Bronchial epithelial cell (primary cell): ENCODE measurements at places on chromosomes 1 and 21. TPM values are rescaled to one million over a fixed set of nuclear protein-coding genes. Genes with fewer than 3 reads are reported as not detected.

TOR3A gene
- 14.0 and 17.0 TPM in 2 replicates for total RNA-seq

KCNK1 gene
- total RNA-seq, result 25.8 and 37.6 TPM in 2 replicates

DNA sequence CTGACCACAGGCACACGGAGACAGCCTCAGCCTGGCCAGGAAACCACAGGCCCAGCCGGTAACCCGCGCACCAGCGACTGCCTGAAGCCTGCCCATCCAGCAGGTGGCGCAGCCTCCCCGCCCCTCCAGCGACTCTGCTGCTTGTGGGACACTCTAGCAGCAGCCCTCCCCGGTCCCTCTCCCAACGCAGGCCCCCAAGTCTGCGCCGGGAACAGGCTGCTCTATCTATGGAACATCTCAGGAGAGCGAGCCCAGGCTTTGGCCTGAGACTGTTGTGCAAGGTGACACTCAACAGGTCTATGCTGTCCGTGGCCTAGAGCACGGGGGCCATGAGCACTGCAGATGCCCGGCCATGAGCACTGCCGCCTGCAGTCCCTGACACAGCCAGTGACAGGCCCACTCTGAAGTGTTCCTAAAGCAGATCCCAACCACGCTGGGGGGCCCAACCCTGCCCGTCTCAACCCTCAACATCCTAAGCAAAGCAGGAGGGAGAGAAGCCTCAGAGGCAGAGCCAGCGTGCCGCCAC, 28.4 kb downstream of the WDR4 start:
- no peak for DNase-seq

- no peak for DNase-seq
Measured at GRCh38 chr1:44284184-44284583, 70.9 kb downstream of the ERI3 start.

PLA2G4A gene
- total RNA-seq, result 1.9 and 5.5 TPM in 2 replicates

GRCh38 chr1:87958716-87959115, 630.0 kb downstream of the LMO4 start:
- no peak for DNase-seq

FOXO6 gene
- 0.26 TPM in 1 of 2 replicates, not detected in the other for total RNA-seq

DNA sequence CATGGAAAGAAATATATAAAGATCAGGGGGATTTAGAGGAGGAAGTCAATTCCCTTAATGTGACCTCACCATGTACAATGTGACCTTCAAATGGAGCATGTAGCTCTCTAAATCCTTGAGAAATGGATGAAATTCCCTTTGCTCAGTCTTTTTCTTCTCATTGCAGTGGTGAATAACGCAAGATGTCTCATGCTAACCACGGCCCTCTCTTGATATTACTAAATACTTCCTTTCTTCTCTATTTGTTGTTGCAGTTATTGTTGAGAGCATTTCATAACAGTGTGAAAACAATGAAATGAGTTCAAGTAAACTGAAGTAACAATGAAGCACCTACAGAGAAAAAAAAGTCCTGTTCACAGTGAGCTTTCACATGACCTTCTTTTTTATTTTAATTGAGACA, 55.6 kb downstream of the ZNF281 start:
- peak; percentile 53 for DNase-seq

NKAIN1 gene
- under 0.01 TPM in 1 of 2 replicates, not detected in the other for total RNA-seq

CSDE1 gene
- 875 and 1,184 TPM in 2 replicates for total RNA-seq

- no peak for DNase-seq
Measured at GRCh38 chr1:118739501-118739900, 248.6 kb downstream of the TBX15 start.

GRCh38 chr1:32215629-32216480, 6.3 kb downstream of the TMEM234 start:
- DNase-seq, result peak; percentile 78

GSTM5 gene
- total RNA-seq, result not detected in 2 replicates

DNA sequence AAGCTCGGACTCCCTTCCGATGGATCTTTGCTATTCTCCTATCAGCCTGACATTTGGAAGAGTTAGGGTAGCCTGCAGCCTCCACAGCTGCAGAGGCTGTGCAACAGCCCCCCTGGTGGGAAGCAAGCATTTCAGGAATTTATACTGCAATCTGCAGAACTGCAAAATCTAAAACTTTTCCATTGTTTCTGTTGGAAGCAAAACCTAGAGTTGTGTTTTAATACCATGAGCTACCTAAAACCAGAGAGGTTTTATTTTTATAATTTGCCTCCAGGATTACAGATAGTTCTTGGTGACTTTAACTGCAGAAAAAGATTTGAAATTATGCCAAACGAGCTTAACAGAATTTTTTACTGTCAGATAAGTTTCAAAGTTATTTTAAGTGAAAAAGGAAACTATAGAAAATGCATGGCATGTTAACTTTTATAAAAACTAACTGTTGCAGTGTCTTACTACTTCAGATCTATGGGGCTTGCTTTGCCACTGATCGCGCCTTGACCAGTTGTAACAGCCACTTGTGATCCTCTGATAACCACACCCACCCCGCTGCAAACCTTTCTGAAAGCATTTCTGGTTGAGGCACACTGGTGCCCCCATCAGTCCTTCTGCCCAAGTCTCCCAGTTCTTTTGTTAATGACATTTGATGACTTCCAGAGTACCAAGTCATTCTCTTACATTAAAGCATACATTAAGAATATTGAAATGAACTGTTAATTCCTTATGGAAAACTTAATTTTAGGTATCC, 64.8 kb downstream of the PRDM2 start:
- no peak for DNase-seq

NEXN gene
- 0.26 and 0.51 TPM in 2 replicates for total RNA-seq

DNA sequence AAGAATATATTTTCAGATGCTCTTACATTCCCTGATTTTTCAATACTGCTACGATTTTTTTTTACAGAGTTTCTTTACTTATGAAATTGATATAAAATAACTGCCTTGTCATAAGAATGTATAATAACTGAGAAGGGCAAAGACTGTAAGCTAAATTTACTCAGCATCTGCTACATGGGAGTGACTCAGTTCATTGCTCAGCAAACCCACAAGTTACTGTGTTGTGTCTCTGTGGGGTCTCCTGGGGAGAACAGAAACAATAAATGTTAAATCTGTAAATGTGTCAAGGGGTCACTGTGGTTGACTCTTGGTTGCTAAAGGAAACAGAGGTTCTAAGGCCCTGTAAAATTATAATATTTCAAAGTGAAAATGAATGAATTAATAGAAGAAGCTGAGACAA, 210.3 kb upstream of the CACYBP start:
- peak; percentile 64 for DNase-seq

GRCh38 chr1:240484804-240485443, 127.0 kb downstream of the GREM2 start:
- no peak for DNase-seq

DNA sequence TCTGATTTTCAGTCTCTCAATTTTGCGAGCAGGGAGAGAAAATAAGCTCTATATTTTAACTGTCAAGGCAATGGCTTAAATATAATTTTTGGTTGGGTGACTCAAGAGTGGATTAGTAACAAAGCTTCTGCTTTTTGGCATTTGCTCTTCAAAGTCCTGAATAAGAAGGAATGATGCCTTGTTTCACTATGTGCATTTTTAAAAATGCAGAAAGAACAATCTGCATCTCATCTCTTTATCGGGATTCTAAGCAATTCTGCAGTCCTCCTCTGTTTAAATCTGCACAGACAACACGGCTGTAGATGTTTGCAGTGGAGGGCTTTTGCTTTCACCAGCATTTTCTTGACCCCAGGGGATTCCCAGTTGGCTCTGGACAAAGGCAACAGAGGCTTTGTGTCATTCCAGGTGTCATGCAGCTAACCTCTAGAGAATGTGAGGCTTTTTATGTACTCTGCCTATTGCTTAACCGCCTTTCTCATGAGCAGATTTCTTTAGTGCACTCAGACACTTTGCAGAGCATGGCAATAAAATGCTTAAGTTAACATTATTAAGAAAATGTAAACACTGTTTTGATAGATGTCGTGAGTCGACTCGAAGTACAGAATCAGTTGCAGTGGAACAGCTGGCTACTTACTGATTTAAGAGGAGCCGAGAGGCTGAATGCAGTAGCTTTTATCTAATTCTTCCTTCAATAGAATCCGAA, 783.2 kb upstream of the NEGR1 start:
- no peak for DNase-seq

NFIA gene
- total RNA-seq, result 7.4 and 11.3 TPM in 2 replicates

- DNase-seq, result no peak
Measured at GRCh38 chr1:6695868-6696267, 5.7 kb downstream of the DNAJC11 start.

DNA sequence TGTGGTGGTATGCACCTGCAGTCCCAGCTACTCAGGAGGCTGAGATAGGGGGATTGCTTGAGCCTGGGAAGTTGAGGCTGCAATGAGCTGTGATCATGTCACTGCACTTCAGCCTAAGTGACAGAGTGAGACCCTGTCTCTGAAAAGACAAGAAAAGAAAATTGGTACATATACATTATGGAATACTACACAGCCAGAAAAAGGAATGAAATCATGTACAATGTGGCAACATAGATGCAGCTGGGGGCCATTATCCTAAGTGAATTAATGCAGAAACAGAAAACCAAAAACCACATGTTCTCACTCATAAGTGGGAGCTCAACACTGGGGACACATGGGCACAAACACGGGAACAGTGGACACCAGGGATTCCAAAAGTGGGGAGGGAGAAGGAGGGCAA, 7.1 kb upstream of the CFAP107 start:
- no peak for DNase-seq

PODN gene
- total RNA-seq, result 0.53 TPM in 1 of 2 replicates, not detected in the other

DNA sequence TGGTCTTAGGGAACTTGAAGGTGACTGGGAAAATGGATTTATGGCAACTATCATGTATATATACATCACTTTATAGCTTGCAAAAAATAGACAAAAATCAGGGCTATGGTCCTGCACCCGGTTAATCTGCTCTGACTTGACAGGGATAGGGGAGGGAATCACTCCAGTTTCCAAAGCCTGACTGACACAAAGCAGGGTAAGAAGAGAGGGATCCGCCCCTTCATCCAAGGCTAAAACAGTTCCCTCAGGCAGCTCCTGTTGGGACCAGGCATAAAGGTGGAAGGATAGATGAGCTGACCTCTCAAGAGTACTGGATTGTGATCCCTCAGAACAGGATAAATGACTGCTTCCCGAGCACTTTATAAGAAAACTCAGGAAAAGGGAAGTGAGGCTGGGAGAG, 1.4 kb downstream of the PBXIP1 start:
- DNase-seq, result no peak

GRCh38 chr1:230141021-230141648, 74.1 kb downstream of the GALNT2 start:
- no peak for DNase-seq

TLR5 gene
- 0.79 and 2.2 TPM in 2 replicates for total RNA-seq

DNA sequence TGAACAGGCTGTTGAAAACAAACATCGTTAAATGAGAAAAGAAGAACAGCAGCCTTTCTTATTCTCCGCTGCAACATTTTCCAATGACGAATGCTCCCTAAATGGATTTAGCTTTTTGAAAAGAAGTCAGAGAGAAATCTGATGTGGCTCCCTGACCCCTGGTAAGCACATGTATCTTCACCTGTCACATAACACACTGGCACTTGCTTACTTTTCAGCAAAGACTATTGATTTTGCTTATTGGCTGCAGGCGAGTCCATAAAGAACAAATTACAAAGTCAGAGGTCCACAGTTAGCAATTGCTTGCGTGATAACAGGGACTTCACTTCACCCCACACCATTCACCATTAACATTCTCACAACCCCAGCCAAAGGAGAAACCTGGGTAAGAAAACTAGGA, 362.8 kb downstream of the GPATCH2 start:
- DNase-seq, result no peak

GRCh38 chr1:164875518-164875917, 316.5 kb downstream of the PBX1 start:
- DNase-seq, result no peak
